ENCODE measurements at places on chromosomes 4 and X. TPM values are rescaled to one million over a fixed set of nuclear protein-coding genes. Genes with fewer than 3 reads are reported as not detected.

Gene ZNF182
- total RNA-seq = 3.0 TPM

Gene TMEM271
- total RNA-seq = not detected

Gene KLF8
- 0.90 TPM for total RNA-seq

Gene SPIN4
- total RNA-seq = 3.1 TPM

Gene PPEF2
- total RNA-seq = not detected

Gene RBM46
- not detected for total RNA-seq

Gene KIAA0232
- 28.7 TPM for total RNA-seq

Gene ZMAT1
- 0.18 TPM for total RNA-seq

Gene SLC10A6
- total RNA-seq = 0.18 TPM

Gene F11
- not detected for total RNA-seq

Gene INTU
- 6.0 TPM for total RNA-seq

Gene PABPC5
- 1.8 TPM for total RNA-seq

Gene ADGRG2
- 0.18 TPM for total RNA-seq

Gene MAB21L2
- not detected for total RNA-seq

Gene MND1
- total RNA-seq = 15.5 TPM

Gene OTC
- total RNA-seq = not detected
